ENCODE measurements at places on chromosomes 3 and 15.

DNA sequence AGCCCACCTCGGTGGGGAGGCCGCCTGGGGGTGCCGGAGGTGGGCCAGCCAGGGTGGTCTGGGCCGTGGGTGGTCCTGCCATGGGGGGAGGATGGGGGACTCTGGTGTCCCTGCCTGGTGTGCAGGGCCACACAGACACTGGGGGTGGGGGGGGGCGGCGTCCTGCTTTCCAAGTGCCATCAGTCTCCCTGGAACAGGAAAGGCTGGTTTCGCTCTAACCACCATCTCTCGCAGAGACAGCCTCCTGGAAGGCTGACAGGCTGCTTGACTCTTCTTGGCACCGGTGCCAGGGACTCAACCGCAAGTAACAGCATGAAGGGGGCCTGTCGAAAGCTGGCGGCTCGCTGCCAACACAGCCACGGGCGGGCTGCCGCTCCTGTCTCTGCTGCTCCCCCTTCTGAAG lies 40.3 kb downstream of the RGMA start:
- DNase-seq: no peak

DNA sequence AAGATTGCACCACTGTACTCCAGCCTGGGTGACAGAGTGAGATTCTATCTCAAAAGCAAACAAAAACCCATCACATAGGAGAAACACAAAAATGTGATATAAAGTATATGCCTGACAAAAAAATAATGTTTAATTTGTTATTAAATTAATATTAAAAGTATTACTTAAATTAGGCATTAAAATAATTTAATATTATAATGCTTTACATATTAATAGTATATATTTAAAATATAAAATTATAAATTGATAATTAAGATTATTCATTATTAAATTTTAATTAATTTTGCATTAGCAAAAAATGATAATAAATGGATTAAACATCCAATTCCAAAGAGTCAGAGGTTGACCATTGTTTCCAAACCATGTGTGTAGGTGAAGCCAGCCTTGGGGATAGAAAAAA lies 22.0 kb upstream of the GABRA5 start:
- no peak for DNase-seq

- DNase-seq: no peak
Observed at GRCh38 chr3:105806359-105806758, 62.5 kb downstream of the CBLB start.

GRCh38 chr3:212432-212831 lies 15.9 kb downstream of the CHL1 start:
- DNase-seq: no peak

- DNase-seq: no peak
Observed at GRCh38 chr3:18208856-18209255, 216.3 kb downstream of the SATB1 start.

- DNase-seq: peak; percentile 86
Observed at GRCh38 chr15:90201130-90201943, at the start of gene SEMA4B. SEMA4B (plus strand) TSS chr15:90201330; CDS start chr15:90201579, 249 bp downstream.

DNA sequence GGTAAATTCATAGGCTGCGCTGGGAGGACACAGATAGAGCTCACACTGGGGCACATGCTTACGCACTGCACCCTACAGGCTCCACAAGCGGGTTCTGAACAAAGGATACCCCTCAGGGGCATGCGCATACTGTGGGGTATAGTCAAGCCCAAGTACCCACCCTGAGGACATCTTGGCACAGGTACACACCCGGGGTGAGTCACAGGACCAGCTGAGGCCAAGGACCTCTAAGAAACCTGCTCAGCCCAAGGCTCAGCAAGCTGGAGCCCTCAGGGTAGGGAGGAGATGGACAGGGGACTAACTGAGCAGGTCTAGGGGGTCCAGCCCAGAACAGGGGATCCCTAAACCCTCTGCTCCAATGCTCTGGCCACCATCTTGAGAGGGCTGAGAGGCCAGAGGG lies 3.3 kb downstream of the SHISA5 start:
- no peak for DNase-seq

DNA sequence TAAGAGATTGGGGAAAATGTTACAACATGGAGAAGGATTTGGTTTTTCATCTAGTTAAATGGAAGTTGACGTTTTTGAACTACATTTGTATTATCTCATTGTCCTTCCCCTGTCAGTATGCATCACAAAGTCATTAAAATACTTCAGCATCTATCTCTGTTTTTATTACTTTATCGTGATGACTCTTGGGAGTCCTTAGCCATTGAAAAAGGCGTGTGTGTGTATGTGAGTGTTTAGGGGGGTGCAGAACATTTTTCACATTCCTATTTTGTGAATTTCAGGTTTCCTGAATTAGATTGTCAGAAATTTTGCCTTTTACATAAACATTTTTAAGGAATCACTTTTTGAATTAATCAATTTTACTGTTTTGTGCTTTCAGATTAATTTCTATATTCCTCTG lies 360.6 kb upstream of the SGO1 start:
- DNase-seq: no peak

DNA sequence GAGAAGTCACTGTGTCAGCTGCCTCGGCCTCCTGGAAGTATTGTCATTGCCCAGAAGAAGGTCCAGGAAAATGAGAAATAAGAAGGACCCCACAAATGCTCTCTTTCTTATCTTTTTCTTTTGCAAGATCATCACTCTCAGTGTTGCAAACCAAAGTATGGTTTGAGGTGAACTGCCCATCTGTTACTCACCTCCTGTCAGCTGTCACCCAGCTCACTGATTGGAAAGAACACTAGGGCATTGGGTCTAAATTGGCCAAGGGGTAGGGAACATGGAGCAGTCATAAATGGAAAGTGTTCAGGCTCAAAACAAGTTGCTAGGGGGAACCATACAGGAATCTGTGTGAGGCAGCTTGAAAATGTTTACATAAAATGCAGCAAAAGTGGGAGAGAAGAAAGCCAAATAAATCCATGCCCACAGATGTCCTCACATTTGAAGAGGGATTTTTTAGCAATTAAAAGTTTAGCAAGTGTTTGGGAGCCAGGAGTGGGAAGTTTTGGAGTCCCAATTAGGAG lies 431.2 kb upstream of the THBS1 start:
- no peak for DNase-seq

GRCh38 chr3:184740509-184741258 lies 28.8 kb upstream of the MAGEF1 start:
- DNase-seq: peak; percentile 41

GRCh38 chr15:70478251-70478990 lies 284.9 kb downstream of the UACA start:
- peak; percentile 35 for DNase-seq

GRCh38 chr3:33184863-33185262 lies 33.7 kb downstream of the SUSD5 start:
- DNase-seq: no peak

- no peak for DNase-seq
Observed at GRCh38 chr15:70166506-70167087, 68.9 kb upstream of the TLE3 start.

DNA sequence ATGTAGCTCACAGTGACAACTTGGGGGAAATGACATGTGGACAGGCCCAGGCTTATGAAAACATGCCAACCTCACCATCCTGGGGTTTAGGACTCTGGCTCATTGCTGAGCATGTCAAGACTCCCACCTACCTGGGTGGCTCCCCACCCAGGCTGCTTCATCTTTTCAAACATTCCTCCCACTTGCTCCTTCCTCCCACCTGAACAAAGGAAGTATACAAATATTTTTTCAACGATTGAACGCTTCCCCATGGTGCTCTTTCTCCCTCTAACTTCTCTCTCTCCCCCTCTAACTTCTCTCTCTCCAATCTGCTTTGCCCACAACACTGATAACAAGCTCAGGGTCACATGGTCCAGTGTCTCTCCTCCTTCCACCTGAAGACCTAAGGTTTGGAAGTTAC lies 27.7 kb upstream of the CPEB1 start:
- DNase-seq: no peak

- DNase-seq: no peak
Observed at GRCh38 chr3:24300949-24301348, 193.7 kb downstream of the THRB start.

DNA sequence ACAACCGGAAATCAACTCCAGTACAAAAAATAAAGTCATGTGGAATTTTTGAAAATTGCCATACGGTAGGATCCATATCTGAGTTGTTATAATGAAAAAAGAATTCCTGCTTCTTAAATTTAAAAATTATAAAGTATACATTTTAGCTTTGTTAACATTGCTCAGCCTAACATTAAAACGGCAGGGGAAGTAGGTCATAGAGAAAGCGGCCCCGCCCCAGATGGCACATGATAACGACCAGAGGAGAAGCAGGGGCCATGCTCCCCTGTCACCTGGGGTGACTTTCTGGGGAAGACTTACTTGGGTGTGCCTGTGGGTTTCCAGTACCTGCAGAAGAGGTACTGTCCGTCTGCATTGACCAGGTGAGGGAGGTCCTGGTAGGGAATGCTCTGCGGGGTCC lies 921 bp downstream of the MGLL start:
- peak; percentile 18 for DNase-seq

DNA sequence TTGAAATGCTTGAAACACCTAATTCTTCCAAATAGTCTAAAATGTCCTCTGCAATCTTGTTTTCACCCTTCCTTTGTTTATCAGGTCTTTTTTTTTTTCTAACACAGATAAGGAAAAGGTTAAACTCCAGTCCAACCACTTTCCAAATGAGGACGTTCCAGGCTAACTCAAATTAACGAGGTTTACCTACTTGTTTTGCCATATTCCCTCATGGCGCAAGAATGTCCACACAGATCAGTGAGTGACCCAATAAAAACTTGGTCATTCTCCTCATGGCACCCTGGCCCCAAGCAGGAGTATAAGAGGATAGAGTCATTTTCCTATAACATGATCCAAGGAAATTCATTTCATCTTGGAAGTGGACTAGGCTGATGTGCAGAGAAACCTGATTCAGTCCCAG lies 6.6 kb upstream of the LIPC start:
- DNase-seq: no peak

GRCh38 chr3:193743702-193744047 lies 150.7 kb downstream of the OPA1 start:
- peak; percentile 17 for DNase-seq

GRCh38 chr3:39423436-39423970 lies 17.0 kb downstream of the RPSA start:
- DNase-seq: no peak

DNA sequence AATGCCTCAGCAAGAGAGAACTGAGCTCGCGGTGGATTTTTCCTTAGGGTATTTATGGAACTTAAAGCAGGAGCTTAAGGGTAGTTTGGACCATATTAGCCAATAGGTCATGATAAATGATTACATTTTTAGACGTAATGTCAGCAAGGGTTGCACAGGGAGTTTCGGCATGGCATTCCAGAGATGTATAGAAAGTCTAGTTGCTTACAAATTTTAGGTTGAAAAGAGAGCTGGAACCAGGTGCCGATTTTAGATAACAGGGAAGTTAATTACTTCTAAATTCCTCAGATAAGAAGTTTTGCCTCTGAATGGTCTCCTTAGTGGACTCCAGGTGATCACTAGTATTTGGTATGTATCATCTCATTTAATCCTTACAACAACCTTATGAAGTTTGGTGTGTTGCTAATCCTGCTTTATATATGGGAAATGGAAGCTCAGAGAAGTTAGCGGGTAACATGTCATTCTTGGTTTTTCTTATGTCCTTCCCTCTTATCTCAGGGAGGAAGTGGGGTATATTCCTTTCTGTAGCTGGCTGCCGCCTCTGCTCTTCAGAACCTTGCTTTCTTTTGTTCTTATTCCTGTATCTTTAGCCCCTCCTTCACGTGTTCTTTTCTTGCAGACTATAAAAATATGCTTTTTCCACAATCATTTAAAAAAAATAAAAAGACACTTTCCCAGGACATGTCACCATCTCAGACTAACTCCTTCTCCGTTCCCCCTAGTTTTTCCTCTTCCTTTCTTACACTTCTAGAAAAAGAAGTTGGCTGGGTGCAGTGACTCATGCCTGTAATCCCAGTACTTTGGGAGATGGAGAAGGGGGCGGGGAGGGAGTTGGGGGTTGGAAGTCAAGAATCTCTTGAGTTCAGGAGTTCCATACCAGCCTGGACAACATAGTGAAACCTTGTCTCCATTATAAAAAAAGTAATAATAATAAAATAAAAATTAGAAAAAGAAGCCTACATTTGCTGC lies 25.7 kb downstream of the IQGAP1 start:
- DNase-seq: no peak

- no peak for DNase-seq
Observed at GRCh38 chr15:62021991-62022600, 38.2 kb downstream of the VPS13C start.

DNA sequence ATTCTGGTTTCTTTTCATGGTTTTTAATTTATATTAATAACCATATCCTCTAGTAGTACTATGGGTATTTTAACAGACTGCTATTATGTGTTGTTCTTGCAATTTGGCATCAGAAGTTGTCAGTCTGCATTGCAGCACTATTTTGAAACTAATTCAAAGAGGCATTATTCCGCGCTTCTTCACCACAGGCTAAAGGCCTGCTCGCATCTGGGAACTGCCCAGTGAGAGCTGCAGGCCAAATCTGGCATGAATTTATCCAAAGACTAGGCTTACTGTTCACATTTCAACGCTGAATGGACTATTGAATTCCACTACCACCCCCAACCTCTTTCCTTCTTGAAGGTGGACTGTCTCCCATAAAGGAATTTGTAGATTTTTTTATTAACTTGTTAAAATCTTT lies 310.4 kb upstream of the NR2F2 start:
- DNase-seq: no peak

- no peak for DNase-seq
Observed at GRCh38 chr3:177124882-177125281, 72.4 kb downstream of the TBL1XR1 start.

- DNase-seq: no peak
Observed at GRCh38 chr3:60294181-60294580, 957.1 kb downstream of the FHIT start.

DNA sequence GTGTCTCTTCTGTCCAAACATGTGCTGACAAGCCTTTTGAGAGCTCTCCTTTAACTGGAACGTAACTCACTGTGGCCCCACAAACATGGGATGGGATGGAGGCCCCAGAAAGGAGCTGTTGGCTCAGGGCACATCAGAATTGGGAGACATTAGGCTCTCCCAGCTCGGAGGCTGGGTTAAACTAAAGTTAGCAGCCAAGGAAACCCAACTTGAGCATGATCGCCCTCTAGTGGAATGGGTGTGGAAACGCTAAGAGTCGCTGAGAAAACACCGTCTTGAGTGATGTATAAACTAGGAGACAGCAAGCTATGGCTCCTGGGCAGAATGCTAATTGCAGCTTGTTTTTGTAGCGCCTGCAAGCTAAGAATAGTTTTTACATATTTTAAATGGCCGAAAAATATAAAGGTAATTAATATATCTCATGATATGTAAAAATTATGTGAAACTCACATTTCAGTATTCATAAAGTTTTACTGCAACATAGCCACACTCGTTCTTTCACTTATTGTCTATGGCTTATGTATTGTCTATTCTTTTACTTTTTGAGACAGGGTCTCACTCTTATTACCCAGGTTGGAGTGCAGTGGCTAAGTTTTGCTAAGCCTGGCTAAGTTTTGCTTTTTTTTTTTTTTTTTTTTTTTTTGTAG lies 138.8 kb upstream of the HACD2 start:
- peak; percentile 53 for DNase-seq

- no peak for DNase-seq
Observed at GRCh38 chr3:45686850-45687249, 2.3 kb upstream of the SACM1L start.

GRCh38 chr15:74830868-74831267 lies 4.4 kb downstream of the CPLX3 start:
- DNase-seq: no peak

- no peak for DNase-seq
Observed at GRCh38 chr15:48627260-48627940, 18.1 kb downstream of the FBN1 start.

GRCh38 chr15:22855791-22856190 lies 17.3 kb downstream of the NIPA2 start:
- no peak for DNase-seq

All from stimulated activated CD4-positive, alpha-beta T cell treated with anti-CD3 and anti-CD28 coated beads, Interleukin-15, amount 100 ng/mL, for 24 hours (primary cell).